ENCODE measurements at places on chromosomes 13 and 19. TPM values are rescaled to one million over a fixed set of nuclear protein-coding genes. Genes with fewer than 3 reads are reported as not detected.

Gene ADAT3
- total RNA-seq = 16.7 TPM

DNA sequence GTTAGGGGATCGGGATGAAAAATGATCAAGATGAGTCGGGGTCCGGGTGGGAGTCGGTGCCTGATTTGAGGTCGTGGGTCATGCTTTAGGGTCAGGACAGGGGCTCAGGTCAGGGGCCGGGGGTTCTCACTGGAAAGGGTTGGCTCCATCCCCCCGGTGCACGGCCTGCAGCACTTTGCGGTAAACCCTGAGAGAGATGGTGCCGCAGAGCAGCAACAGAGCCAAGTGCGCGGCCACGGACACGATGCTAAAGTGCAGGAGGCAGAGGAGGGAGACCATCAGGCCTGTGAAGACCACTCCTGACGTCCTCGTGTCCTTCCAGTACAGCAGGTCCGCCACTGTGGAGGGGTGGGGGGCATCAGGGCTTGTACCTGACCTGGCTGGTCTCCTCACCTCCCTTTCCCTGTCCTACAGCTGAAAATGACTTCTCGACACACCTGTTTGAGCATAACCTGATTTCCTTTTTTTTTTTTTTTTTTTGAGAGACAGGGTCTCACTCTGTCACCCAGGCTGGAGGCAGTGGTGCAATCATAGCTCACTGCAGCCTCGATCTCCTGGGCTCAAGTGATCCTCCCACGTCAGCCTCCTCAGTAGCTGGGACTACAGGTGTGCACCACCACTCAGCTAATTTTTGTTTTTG lies 7.5 kb downstream of the RTN2 start:
- H3K27ac ChIP-seq = no peak overlapping the region
- no peak for DNase-seq
- H3K4me3 ChIP-seq = no peak overlapping the region
- no peaks in the 10 kb centered on the region for H3K36me3 ChIP-seq
- H3K27me3 ChIP-seq = no peaks in the 10 kb centered on the region
- H3K4me1 ChIP-seq = peaks cover 10% of the 10 kb centered on the region

- H3K4me3 ChIP-seq = no peak overlapping the region
- no peak overlapping the region for H3K27ac ChIP-seq
- H3K27me3 ChIP-seq = no peaks in the 10 kb centered on the region
- DNase-seq = no peak
- H3K36me3 ChIP-seq = no peaks in the 10 kb centered on the region
These were observed 341.4 kb downstream of the PCDH9 start for GRCh38 chr13:66888698-66889097.

DNA sequence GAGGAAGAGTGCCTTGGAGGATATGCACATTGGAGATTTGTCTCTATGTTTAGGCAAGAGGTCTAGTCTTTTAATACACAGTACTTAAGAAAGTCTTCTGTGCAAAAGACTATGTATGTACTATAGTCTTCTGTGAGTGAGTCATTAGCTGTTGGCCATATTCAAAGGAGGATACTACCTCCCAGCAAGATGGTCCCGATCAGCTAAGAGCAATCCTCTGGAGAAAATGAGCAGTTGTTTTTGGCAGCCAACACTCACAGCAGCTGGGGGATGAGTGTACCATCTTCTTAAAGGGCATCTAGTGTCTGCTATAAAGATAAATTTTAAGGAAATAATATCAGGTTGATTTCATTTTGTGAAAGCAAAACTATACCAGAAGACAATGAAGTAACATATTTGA lies 487.8 kb downstream of the KCTD12 start:
- DNase-seq = no peak
- no peaks in the 10 kb centered on the region for H3K4me1 ChIP-seq
- H3K36me3 ChIP-seq = no peaks in the 10 kb centered on the region
- no peak overlapping the region for H3K4me3 ChIP-seq

Gene TMPRSS9
- 8.4 TPM for total RNA-seq

- DNase-seq = no peak
- no peak overlapping the region for H3K4me3 ChIP-seq
- no peak overlapping the region for H3K27ac ChIP-seq
- H3K36me3 ChIP-seq = no peaks in the 10 kb centered on the region
- no peaks in the 10 kb centered on the region for H3K27me3 ChIP-seq
These were observed 34.8 kb upstream of the NDFIP2 start for GRCh38 chr13:79445968-79446645.

DNA sequence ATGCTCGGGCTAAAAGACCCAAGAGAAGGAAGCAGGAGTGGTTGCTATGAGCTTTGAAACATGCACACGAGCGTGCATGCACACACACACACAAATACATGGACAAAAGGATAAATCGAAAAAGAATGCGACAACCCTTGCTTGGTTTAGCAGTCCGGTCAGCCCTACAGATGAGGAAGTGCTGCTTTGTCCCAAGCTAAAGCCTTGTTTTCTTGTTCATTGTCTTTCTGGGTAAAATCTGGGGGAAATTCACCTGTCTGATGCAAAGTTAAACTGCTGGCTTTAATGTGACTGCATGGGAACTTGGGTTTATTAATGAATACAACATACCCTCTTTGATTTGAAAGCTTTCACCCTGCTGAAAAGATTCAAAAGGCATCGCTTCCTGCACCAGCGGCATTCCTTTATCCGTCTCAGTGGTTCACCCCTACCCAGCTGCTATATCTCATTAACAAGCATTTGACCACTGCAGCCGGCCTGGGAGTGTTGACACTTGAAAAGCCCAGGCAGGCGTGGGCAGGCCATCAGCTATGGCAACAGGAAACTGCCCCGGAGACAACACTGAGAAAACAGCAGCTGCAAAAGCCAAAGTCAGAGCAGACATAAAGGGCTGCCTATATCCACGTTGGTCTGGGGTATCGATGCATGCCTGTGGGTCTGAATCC lies 301.7 kb downstream of the NDFIP2 start:
- H3K27ac ChIP-seq = no peak overlapping the region
- H3K36me3 ChIP-seq = no peaks in the 10 kb centered on the region
- no peak overlapping the region for H3K4me3 ChIP-seq
- no peaks in the 10 kb centered on the region for H3K4me1 ChIP-seq
